Body of pancreas (tissue), 4 donors: ENCODE measurements at places on chromosomes 5 and 9. TPM values are rescaled to one million over a fixed set of nuclear protein-coding genes. Genes with fewer than 3 reads are reported as not detected.

DNA sequence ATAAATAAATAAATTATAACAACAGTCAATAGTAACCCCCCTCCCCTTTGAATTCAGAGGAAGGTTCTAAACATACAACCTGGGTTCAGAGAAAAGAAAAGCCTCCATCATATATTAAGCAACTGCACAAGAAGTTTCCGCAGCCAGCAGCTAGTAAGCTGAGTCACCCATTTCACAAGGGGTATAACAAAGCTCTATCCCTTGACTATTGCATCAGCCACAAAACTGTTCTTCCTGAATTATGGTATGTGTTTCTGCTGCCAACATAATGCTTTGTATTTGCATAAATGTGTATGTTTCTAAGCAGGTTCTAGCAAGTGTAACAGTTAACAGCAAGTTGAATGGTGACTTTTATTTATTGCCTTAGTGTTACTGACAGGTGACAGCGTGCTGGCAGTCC is 6.8 kb upstream of the CEP120 start:
- H3K27ac ChIP-seq = no peak overlapping the region
- H3K27me3 ChIP-seq = no peaks in the 10 kb centered on the region
- DNase-seq = no peak
- H3K4me3 ChIP-seq = no peak overlapping the region
- no peaks in the 10 kb centered on the region for H3K36me3 ChIP-seq

KCNMB1 gene
- 0.99 TPM for total RNA-seq

DNA sequence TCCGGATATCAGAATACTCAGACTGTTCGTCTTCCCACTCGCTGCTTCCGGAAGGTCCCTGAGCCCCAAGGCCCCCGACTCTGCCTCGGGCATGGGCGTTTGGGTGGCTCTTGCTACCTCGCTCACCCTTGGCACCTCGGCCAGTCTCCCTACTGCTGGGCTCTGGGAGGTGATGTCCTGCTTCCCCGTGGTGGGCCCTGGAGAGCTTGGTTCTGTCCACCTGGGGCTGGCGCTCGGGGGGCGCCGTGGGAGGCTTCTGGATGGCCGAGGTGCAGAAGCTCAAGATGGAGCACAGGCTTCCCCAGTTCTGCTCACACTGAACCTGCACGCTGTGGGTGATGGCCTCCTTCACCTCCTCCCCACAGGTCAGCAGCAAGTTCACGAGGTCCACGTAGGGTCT is 10.4 kb downstream of the STC2 start:
- H3K27me3 ChIP-seq = no peaks in the 10 kb centered on the region
- H3K27ac ChIP-seq = no peak overlapping the region
- no peak for DNase-seq
- H3K36me3 ChIP-seq = peaks cover 2% of the 10 kb centered on the region
- no peak overlapping the region for H3K4me3 ChIP-seq

GRCh38 chr5:179866241-179867078 is 7.8 kb upstream of the MRNIP start:
- no peaks in the 10 kb centered on the region for H3K27me3 ChIP-seq
- H3K27ac ChIP-seq = no peak overlapping the region
- no peak overlapping the region for H3K4me3 ChIP-seq

- no peaks in the 10 kb centered on the region for H3K36me3 ChIP-seq
- no peaks in the 10 kb centered on the region for H3K27me3 ChIP-seq
- H3K4me1 ChIP-seq = no peaks in the 10 kb centered on the region
- no peak overlapping the region for H3K27ac ChIP-seq
- DNase-seq = no peak
Measured at GRCh38 chr9:82449986-82450385, 461.4 kb downstream of the SPATA31D1 start.

TMEM252 gene
- not detected for total RNA-seq

IFNB1 gene
- total RNA-seq = not detected

DNA sequence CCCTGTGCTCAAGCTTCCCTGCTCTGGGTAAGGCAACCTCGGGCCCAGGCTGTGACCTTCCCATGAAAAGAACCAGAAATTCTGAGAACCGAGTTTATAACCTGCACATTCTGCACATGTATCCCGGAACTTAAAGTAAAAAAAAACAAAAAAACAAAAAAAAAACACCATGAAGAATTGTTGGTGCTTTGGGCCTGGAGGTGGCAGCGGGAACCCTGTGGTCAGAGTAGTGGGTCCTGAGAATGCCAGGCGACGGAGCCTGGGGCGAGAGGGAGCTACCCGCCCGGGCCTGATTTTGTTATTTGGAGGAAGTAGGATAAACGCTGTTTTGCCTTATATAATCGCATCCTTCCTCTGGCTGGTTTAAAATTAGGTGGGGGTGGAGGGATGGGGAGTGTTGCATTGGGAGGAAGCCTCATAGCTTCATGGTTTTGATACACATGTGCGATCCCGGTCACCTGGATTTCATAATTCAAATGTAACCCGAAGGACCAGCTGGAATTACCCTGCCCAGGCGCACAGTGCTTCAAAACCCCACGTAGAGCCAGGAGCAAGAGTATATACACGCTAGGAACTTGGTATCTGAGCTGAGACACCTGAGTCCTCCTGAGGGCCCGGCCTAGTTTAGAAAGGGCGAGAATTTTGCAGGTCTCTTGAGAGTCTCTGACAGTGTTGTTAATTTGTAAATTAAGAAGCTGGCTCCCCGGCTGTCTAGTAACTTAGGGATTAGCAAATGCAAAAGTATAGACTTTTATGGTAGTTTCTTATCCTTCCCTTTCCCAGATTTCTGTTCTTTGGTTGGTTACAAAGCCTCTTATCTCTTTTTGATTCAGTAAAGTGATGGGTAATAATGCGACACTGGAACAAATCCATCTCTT is 2.8 kb downstream of the MSX2 start:
- peaks cover 22% of the 10 kb centered on the region for H3K27me3 ChIP-seq
- no peak overlapping the region for H3K27ac ChIP-seq
- DNase-seq = no peak
- no peaks in the 10 kb centered on the region for H3K36me3 ChIP-seq

SLC38A9 gene
- 43.8 TPM for total RNA-seq

- no peaks in the 10 kb centered on the region for H3K36me3 ChIP-seq
- H3K27ac ChIP-seq = peak overlapping the region; percentile 80
- DNase-seq = peak; percentile 25
- peak overlapping the region; percentile 77 for H3K4me3 ChIP-seq
- H3K4me1 ChIP-seq = peaks cover 46% of the 10 kb centered on the region
- H3K27me3 ChIP-seq = no peaks in the 10 kb centered on the region
Measured at GRCh38 chr5:132776131-132776937, 705 bp downstream of the SEPTIN8 start.

DCANP1 gene
- total RNA-seq = under 0.01 TPM

PCDHA2 gene
- total RNA-seq = 0.26 TPM

GRCh38 chr9:107737987-107738743 is 248.6 kb upstream of the KLF4 start:
- DNase-seq = peak; percentile 29
- no peaks in the 10 kb centered on the region for H3K36me3 ChIP-seq
- H3K4me1 ChIP-seq = peaks cover 14% of the 10 kb centered on the region
- no peak overlapping the region for H3K27ac ChIP-seq
- H3K4me3 ChIP-seq = no peak overlapping the region
- H3K27me3 ChIP-seq = no peaks in the 10 kb centered on the region

FSD1L gene
- 6.0 TPM for total RNA-seq

DNA sequence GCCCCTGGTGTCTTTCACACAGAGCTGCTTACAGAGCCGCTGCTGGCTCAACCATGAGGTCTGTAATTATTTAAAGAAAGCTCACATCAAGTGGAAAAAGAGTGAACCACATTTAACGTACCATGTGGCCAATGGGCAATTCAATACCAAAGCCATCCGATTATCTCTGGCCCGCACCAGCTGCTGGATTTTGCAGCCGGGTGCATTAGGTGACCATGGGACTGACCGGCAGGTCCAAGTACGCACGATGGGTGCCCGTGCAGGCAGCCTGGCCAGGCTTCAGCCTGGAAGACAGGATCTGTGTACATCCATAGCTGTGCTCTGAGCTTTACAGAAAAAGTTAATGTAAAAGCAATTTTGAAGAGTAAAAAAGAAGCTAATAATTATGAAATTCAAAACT is 20.5 kb downstream of the PPARGC1B start:
- peaks cover 7% of the 10 kb centered on the region for H3K4me1 ChIP-seq
- no peak for DNase-seq
- H3K36me3 ChIP-seq = no peaks in the 10 kb centered on the region

DNA sequence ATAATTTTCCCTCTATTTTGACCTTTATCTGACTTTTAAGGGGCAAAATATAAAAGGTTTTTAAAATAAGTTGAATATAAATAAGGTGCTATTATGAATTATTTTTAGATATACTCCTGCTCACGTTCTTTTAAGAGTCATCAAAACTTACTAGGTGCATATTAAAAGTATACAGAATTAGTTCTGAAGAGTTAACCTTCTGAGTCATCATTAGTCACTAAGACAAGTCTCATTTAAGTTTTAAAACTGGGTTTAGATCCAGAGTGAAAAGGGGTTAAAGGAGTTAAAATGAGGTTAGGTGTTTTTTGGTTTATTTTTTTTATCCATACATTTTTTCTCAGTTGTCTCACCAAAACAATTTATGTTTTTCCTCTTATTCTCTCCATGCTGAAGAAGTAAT is 41.7 kb downstream of the SMIM15 start:
- H3K36me3 ChIP-seq = no peaks in the 10 kb centered on the region
- H3K4me1 ChIP-seq = no peaks in the 10 kb centered on the region
- no peak overlapping the region for H3K4me3 ChIP-seq
- no peak overlapping the region for H3K27ac ChIP-seq
- H3K27me3 ChIP-seq = no peaks in the 10 kb centered on the region

- no peaks in the 10 kb centered on the region for H3K27me3 ChIP-seq
- H3K27ac ChIP-seq = peak overlapping the region; percentile 46
- H3K36me3 ChIP-seq = no peaks in the 10 kb centered on the region
- no peak overlapping the region for H3K4me3 ChIP-seq
- DNase-seq = no peak
Measured at GRCh38 chr9:88953381-88954029, 37.8 kb upstream of the S1PR3 start.

DNA sequence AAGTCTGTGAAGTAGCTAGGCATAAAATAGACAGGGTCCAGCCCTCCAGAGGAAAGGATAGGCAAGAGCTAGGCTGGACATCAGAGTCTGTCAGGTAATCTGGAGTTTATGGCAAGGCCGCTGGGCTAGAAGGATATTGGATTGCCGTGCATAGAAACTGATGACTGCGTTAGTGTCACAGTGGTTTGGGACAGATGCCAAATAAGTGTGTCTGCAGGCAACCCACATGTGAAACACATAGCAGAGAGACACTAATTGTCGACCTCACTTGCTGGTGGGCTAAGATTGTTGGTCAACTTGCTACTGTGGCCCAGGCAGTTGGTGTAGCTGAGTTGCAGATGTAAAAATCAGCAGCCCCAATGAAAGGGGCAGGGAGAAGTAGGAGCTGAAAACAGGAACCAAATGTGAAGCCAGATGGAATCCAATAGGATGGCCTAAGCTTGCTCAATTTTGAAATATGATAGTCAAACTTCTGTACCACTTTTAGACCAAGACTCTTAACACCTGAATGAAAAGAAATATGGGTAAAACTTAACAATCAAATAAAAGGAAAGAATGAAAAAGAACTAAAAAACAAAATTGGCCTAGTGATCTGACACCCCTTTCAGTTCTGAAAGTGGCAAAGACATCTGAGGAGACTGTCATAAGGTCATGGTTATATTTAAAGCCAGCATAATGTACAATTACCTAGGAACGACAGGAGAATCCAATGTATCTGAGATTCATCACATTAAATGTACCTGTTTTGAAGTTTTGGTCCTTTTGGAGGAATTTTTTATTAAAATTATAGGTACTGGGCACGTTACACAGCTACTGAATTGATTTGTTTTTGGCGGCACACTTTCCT is 243.3 kb upstream of the ACTBL2 start:
- no peak overlapping the region for H3K27ac ChIP-seq
- H3K27me3 ChIP-seq = no peaks in the 10 kb centered on the region
- no peak overlapping the region for H3K4me3 ChIP-seq

DNA sequence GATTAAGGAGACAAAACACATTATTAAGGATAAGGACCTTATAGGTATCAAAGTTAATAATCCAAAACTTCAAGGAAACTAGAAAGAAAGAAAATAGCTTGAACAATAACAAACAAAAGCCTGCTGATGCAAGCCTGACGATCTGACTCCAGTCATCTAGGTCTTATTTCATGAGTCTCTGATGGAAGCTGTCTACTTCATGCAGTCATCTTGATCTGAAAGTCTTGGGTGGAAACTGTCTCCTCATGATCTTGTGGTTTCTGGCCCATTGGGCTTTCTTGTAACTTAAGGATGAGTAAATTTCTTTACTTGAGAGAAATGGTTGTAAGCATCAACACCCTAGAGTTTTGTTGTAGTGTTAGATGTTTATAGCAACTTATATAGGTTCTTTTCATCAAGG is 20.6 kb upstream of the PSIP1 start:
- no peak overlapping the region for H3K4me3 ChIP-seq
- no peaks in the 10 kb centered on the region for H3K27me3 ChIP-seq
- DNase-seq = no peak
- H3K4me1 ChIP-seq = no peaks in the 10 kb centered on the region
- no peaks in the 10 kb centered on the region for H3K36me3 ChIP-seq
- no peak overlapping the region for H3K27ac ChIP-seq

DNA sequence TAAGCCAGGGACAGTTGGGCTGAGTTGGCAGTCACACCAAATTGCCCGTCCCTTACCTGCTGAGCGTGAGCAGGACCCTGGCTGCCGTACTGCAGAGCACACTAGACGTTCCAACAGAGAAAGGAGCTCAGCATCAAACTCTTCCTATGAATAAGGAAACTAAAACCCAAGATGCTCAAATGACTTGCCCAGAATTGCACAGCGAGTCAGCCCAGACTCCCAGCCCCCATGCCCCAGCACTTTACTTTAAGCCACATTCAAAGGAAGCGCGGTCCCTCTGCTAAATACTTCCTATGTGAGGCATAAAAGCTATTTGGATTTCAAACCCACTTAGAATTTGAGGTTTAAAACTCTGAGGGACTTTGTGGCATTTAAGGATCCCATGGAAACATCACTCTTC is 23.9 kb downstream of the PAX5 start:
- DNase-seq = no peak
- no peak overlapping the region for H3K27ac ChIP-seq
- H3K36me3 ChIP-seq = no peaks in the 10 kb centered on the region
- H3K4me3 ChIP-seq = no peak overlapping the region
- H3K4me1 ChIP-seq = no peaks in the 10 kb centered on the region
- H3K27me3 ChIP-seq = peaks cover 6% of the 10 kb centered on the region

NSUN2 gene
- total RNA-seq = 45.8 TPM

DNA sequence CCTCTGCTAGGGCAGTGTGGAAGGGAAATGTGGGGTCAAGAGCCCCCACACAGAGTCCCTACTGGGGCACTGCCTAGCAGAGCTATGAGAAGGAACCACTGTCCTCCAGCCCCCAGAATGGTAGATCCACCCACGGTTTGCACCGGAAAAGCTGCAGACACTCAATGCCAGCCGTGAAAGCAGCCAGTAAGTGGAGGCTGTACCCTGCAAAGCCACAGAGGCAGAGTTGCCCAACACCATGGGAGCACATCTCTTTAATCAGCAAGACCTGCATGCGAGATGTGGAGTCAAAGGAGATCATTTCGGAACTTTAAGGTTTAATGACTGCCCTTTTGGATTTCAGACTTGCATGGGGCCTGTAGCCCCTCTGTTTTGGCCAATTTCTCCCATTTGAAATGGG is 52.2 kb downstream of the GKAP1 start:
- no peak overlapping the region for H3K27ac ChIP-seq
- H3K36me3 ChIP-seq = no peaks in the 10 kb centered on the region
- no peak for DNase-seq
- no peak overlapping the region for H3K4me3 ChIP-seq

- H3K4me3 ChIP-seq = no peak overlapping the region
- H3K4me1 ChIP-seq = peaks cover 10% of the 10 kb centered on the region
- H3K36me3 ChIP-seq = no peaks in the 10 kb centered on the region
- H3K27me3 ChIP-seq = no peaks in the 10 kb centered on the region
- no peak for DNase-seq
- no peak overlapping the region for H3K27ac ChIP-seq
Measured at GRCh38 chr5:57302164-57302563, 128.3 kb downstream of the GPBP1 start.

SAXO1 gene
- total RNA-seq = not detected

TICAM2 gene
- total RNA-seq = 1.6 TPM

SMC2 gene
- total RNA-seq = 2.6 TPM

GAS1 gene
- total RNA-seq = 37.6 TPM

GPX3 gene
- 686 TPM for total RNA-seq

BTNL8 gene
- not detected for total RNA-seq
